Naive thymus-derived CD4-positive, alpha-beta T cell (primary cell): ENCODE measurements at places on chromosomes 6 and 20. TPM values are rescaled to one million over a fixed set of nuclear protein-coding genes. Genes with fewer than 3 reads are reported as not detected.

- no peak overlapping the region for H3K4me3 ChIP-seq
- DNase-seq = no peak
- no peaks in the 10 kb centered on the region for H3K4me1 ChIP-seq
- H3K27ac ChIP-seq = no peak overlapping the region
Measured at GRCh38 chr20:54051068-54051467, 19.3 kb downstream of the BCAS1 start.

DNA sequence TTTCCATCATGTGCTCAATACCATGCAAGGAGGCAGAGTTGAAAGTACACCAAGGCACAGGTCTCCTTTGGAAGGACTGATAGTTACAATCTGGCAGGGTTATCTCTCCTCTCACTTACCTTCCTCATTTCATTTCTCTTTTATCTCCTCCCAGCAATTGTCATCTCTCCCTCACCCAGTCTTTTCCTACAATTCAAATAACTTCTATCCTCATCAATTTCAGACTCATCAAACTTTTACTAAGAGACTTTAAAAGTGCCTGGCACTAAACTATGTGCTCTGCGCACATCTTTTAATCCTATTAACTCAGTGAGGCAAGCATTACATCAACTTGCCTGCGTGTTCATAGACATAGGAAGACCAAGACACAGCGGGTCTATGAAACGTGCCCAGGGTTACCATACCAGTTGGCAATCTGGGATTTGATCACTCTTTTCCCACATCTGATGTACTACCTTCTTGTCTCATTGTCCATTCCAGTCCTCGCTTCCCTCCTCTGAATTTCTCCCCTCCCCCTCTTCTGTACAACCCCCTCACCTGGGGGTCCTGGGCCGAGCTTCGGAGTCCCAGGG lies 1.2 kb downstream of the VARS1 start:
- peak overlapping the region; percentile 76 for H3K4me3 ChIP-seq
- no peaks in the 10 kb centered on the region for H3K27me3 ChIP-seq
- peak overlapping the region; percentile 93 for H3K27ac ChIP-seq

GRCh38 chr20:63082308-63082938 lies 75.7 kb upstream of the BHLHE23 start:
- H3K4me3 ChIP-seq = no peak overlapping the region
- no peaks in the 10 kb centered on the region for H3K27me3 ChIP-seq
- no peak for DNase-seq
- H3K27ac ChIP-seq = no peak overlapping the region

GRCh38 chr6:170004585-170005210 lies 253.3 kb downstream of the ERMARD start:
- H3K36me3 ChIP-seq = no peaks in the 10 kb centered on the region
- no peak overlapping the region for H3K4me3 ChIP-seq
- no peaks in the 10 kb centered on the region for H3K4me1 ChIP-seq

GRCh38 chr6:105178110-105178509 lies 1.7 kb downstream of the POPDC3 start:
- no peaks in the 10 kb centered on the region for H3K36me3 ChIP-seq
- no peaks in the 10 kb centered on the region for H3K4me1 ChIP-seq
- H3K27me3 ChIP-seq = peaks cover 7% of the 10 kb centered on the region
- DNase-seq = no peak

- H3K36me3 ChIP-seq = no peaks in the 10 kb centered on the region
- no peak for DNase-seq
- H3K27me3 ChIP-seq = no peaks in the 10 kb centered on the region
- no peaks in the 10 kb centered on the region for H3K4me1 ChIP-seq
Measured at GRCh38 chr6:127162836-127163235, 44.4 kb downstream of the RSPO3 start.

DNA sequence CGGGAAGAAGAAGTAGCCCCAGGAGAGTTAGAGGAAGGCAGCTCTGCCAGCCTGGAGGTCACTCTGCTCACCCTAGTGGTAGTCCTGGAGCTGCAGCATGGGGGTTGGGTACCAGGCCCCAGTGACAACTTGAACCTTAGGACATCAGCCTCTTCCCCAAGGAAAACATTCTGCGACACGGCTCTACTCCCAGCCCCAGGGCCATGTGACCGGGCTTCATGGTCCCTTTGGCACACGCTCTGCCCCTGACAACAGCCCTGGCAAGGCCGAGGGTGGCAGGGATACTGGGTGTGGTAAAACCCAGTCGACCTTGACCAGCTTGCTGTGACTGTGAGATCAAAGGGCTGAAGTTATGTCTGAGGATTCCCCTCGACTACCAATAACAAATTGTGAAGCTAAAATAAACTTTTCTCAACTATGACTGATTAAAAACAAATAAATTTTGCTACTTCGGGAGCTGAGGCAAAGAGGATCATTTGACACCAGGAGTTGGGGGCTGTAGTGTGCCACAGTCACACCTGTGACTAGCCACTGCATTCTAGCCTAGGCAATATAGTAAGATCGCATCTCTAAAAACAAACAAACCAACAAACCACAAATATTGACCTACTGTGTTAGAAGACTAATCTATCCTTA lies 24.4 kb upstream of the ARID1B start:
- no peaks in the 10 kb centered on the region for H3K27me3 ChIP-seq
- H3K36me3 ChIP-seq = no peaks in the 10 kb centered on the region
- H3K4me1 ChIP-seq = no peaks in the 10 kb centered on the region
- H3K4me3 ChIP-seq = no peak overlapping the region
- DNase-seq = no peak

- no peaks in the 10 kb centered on the region for H3K4me1 ChIP-seq
- H3K4me3 ChIP-seq = no peak overlapping the region
- H3K27ac ChIP-seq = no peak overlapping the region
Measured at GRCh38 chr6:41767112-41767833, 12.4 kb downstream of the FRS3 start.

The SLC17A3 gene
- total RNA-seq = not detected

The PNPLA1 gene
- total RNA-seq = 2.0 TPM

The PROCR gene
- total RNA-seq = 0.35 TPM
